Mammary microvascular endothelial cell (primary cell): ENCODE measurements at places on chromosomes 12 and 14. TPM values are rescaled to one million over a fixed set of nuclear protein-coding genes. Genes with fewer than 3 reads are reported as not detected.

Gene PTPRO
- total RNA-seq, result 0.10 TPM in 1 of 2 replicates, not detected in the other

Gene C12orf54
- total RNA-seq, result not detected in 2 replicates

Gene HHIPL1
- 3.3 and 4.7 TPM in 2 replicates for total RNA-seq

Gene RNASE1
- 182 and 221 TPM in 2 replicates for total RNA-seq

Gene NANOG
- not detected in 2 replicates for total RNA-seq

Gene SYNE3
- 15.8 and 21.6 TPM in 2 replicates for total RNA-seq

Gene NINJ2
- total RNA-seq, result 0.93 and 5.7 TPM in 2 replicates

Gene TMPRSS12
- total RNA-seq, result not detected in 2 replicates

Gene TSHR
- not detected in 2 replicates for total RNA-seq

Gene GUCY2C
- total RNA-seq, result not detected in 2 replicates

Gene HNF1A
- total RNA-seq, result not detected in 2 replicates

Gene SLC8A3
- total RNA-seq, result not detected in 2 replicates

Gene TMEM30B
- total RNA-seq, result 0.10 and 0.20 TPM in 2 replicates

Gene GPR65
- total RNA-seq, result under 0.01 and 0.13 TPM in 2 replicates

Gene COX8C
- total RNA-seq, result not detected in 2 replicates

Gene SLC6A13
- not detected in 2 replicates for total RNA-seq

Gene NKX2-1
- total RNA-seq, result not detected in 2 replicates

Gene PRH2
- not detected in 2 replicates for total RNA-seq

Gene CEBPE
- not detected in 2 replicates for total RNA-seq

Gene SLC24A4
- total RNA-seq, result not detected in 2 replicates

Gene TBK1
- 24.3 and 25.9 TPM in 2 replicates for total RNA-seq

Gene SPIC
- not detected in 2 replicates for total RNA-seq

Gene RTL1
- not detected in 2 replicates for total RNA-seq

Gene TTC6
- total RNA-seq, result not detected in 2 replicates

Gene LHX5
- total RNA-seq, result not detected in 2 replicates

Gene DCP1B
- 14.8 and 14.9 TPM in 2 replicates for total RNA-seq

Gene RPGRIP1
- total RNA-seq, result 0.05 TPM in 1 of 2 replicates, not detected in the other

Gene C12orf50
- total RNA-seq, result not detected in 2 replicates

Gene VDR
- total RNA-seq, result 0.44 and 0.60 TPM in 2 replicates

Gene SLC11A2
- total RNA-seq, result 20.5 and 23.7 TPM in 2 replicates

Gene RIPK3
- total RNA-seq, result 2.3 and 4.4 TPM in 2 replicates

Gene ZC2HC1C
- 0.89 and 1.3 TPM in 2 replicates for total RNA-seq

Gene B4GALNT1
- 0.13 TPM in 1 of 2 replicates, not detected in the other for total RNA-seq

Gene HIP1R
- 77.3 and 78.7 TPM in 2 replicates for total RNA-seq

Gene GALNT16
- total RNA-seq, result 0.34 and 0.87 TPM in 2 replicates

Gene LRP1
- 0.40 and 0.54 TPM in 2 replicates for total RNA-seq

Gene PLCZ1
- not detected in 2 replicates for total RNA-seq

Gene AMDHD1
- not detected in 2 replicates for total RNA-seq

Gene ARMH4
- 0.59 and 1.8 TPM in 2 replicates for total RNA-seq

Gene TAS2R46
- total RNA-seq, result 0.34 and 0.73 TPM in 2 replicates

Gene DCAF4
- 15.7 and 17.1 TPM in 2 replicates for total RNA-seq

Gene DTX3
- total RNA-seq, result 0.40 and 2.0 TPM in 2 replicates

Gene SDS
- not detected in 2 replicates for total RNA-seq

Gene GPR84
- total RNA-seq, result not detected in 2 replicates

Gene KRT6C
- total RNA-seq, result not detected in 2 replicates

Gene SRRM4
- total RNA-seq, result not detected in 2 replicates

Gene DHRS2
- total RNA-seq, result 0.13 and 0.20 TPM in 2 replicates

Gene PRICKLE1
- total RNA-seq, result 9.4 and 11.1 TPM in 2 replicates

Gene SERPINA12
- total RNA-seq, result not detected in 2 replicates

Gene PGF
- total RNA-seq, result 92.6 and 124 TPM in 2 replicates

Gene ENDOU
- not detected in 2 replicates for total RNA-seq

Gene CLMN
- total RNA-seq, result 1.3 and 1.8 TPM in 2 replicates

Gene KITLG
- total RNA-seq, result 80.9 and 81.3 TPM in 2 replicates

Gene B4GALNT3
- 0.13 TPM in 1 of 2 replicates, not detected in the other for total RNA-seq

Gene PLXNC1
- total RNA-seq, result 0.80 and 1.6 TPM in 2 replicates

Gene LGMN
- total RNA-seq, result 53.2 and 55.3 TPM in 2 replicates
